Inflammatory macrophage treated with lipopolysaccharide for 4 hours (primary cell): ENCODE measurements at places on chromosomes 7 and 10.
A peak's percentile ranks its signal among the peaks of the same experiment; 100 is the strongest.

DNA sequence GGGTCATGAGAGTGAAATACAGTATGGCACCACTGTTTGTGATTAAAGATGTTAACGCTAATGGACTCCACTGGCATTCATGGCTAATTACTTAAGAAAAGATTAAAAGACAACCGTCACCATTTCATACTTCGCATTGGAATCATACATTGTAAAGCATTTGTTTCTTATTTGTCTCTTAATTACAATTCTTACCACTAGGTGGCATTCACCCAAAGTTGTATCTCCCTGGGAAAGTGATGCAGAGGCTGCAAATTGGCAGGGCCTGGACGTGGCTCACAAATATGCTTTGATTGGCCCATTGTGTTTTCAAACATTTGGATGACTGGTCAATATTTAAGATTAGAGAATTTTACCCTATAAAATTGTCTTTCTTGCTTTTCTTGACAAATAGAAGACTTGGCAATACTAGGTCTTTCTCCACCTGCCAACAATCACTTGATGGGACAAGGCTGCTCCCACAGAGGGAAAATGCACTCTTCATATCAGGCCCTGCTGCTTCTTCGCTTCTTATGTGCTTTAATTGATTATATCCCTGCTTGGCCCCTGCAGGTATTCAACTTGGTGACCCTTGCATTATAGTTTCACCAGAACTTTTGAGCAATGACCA lies 72.1 kb upstream of the STARD3NL start:
- DNase-seq: peak; percentile 65

DNA sequence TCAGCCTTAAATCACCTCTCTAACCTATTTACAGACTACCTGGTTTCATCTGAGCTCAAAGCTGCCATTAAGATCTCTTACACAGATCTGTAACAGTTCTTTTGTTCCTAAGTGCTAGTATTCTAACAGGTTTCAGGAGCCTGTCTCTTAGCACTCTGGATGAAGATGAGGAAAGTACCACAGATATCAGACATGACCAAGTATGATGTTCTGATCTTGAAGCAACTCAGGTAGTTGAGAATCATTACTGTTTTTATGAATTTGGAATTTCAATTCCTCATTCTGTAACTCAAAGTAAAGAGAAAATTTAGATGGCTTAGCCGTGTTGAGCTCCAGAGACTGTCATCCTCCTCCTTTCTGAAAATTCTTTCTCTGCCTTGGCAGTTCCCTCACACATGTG lies 30.8 kb downstream of the CCDC186 start:
- no peak for DNase-seq

- no peak for DNase-seq
Measured at GRCh38 chr10:127813290-127813689, 76.3 kb downstream of the FOXI2 start.

DNA sequence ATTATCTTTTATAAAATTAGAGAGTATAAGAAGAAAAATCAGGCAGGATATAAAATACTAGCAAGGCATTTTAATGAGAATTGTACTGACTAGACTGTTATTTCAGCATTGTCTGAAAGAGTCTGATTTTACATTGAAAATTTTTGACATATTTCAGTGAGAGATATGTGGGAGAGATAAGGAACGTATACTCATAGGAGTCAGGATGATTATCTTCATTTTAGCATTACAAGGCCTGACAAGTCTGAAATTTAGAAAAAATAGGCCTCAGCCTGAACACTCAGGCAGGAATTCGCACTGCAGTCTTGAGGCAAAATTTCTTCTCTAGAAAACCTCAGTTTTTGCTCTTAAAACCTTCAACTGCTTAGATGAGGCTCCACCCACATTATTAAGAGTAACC lies 386.0 kb downstream of the HGF start:
- DNase-seq: no peak

DNA sequence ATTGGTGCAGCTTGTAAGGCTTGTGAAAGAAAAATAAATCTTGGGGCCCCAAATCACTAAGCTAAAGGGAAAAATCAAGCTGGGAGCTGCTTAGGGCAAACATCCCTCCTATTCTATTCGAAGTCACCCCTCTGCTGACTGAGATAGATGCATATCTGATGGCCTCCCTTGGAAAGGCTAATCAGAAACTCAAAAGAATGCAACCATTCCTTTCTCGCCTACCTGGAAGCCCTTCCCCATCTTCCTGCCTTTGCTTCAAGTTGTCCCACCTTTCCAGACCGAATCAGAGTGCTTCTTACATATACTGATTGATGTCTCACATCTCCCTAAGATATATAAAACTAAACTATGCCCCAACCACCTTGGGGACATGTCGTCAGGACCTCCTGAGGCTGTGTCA lies 240.3 kb downstream of the SKIDA1 start:
- DNase-seq: no peak

DNA sequence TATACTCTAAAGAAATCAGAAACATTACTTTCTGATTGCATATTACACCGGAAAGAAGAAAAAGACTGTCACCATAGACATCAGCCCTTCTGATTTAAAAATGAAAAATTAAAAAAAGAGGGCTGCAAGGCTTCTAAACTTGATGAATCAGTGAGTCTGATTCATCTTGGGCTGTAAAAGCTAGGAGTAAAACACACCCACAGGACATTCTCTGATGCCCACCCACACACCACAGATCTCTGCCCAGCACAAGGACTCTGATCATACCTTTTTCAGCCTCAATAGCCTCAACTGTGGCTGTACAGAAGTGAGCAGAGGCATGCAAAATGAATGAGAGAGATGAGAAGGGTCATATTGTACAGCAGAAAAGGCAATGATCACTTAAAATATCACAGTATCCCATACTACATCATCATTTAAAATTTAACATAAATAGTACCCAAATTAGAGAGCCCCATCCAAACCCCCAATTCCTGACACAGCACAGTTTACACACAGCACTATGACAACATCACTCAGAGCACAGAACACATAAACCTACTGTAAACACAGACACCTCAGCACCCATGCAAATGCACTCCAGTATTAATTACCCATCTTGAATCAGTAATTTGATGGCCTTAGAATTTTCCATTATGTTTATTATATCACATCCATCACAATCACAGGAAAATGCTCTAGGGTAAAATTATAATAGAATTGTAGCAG lies 6.4 kb upstream of the MSS51 start:
- no peak for DNase-seq

DNA sequence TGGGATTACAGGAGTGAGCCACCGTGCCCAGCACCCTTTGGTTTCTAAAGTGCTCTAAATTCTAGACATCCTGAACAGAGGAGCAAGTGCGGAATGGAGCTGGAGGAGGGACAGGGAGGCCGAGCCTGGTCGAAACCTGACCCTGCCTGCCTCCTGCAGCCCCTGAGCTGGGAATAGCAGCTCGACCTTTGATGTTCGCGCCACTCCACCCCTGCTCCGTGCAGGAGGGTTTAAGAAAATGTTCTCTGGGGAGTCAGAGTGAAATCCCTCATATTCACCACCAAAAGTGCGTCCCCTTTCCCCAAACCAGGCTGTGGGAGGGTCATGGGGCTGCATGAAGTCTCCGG lies 1.8 kb downstream of the PGAM2 start:
- no peak for DNase-seq

DNA sequence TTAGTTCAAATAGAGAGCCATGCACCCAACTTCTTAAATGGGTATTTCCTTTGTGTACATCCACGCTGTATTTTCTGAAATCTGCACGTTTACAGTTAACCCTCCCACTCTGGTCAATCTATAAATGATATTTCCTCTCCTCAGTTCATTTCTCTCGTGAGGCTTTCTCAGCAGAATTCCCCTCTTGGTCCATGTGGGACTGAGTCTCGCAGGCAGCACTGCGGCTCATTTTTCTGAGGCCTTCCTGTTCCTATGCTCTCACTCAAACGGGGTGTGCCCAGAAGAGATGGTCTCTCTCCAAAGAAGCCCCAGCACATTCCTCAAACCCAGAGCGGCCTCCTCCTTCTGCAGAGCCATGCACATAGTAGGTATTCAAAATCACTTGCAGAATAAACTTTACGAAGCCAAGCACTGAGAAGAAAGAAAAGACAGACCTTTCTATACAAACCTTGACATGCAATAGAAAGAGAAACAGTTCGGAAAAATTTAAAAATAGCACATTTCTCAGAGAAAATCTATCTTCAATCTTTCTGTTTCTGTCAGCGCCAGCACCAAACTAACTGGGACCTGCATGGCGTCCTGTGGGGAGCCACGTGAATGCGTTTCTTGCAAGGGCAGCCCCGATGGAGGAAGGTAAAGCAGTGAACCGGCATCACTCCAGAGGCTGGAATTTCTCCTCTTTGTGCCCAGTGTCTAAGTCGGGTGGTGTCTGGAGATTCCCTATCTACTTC lies 77.1 kb downstream of the HIPK2 start:
- no peak for DNase-seq

- no peak for DNase-seq
Measured at GRCh38 chr10:95415621-95416031, 124.8 kb upstream of the PDLIM1 start.

DNA sequence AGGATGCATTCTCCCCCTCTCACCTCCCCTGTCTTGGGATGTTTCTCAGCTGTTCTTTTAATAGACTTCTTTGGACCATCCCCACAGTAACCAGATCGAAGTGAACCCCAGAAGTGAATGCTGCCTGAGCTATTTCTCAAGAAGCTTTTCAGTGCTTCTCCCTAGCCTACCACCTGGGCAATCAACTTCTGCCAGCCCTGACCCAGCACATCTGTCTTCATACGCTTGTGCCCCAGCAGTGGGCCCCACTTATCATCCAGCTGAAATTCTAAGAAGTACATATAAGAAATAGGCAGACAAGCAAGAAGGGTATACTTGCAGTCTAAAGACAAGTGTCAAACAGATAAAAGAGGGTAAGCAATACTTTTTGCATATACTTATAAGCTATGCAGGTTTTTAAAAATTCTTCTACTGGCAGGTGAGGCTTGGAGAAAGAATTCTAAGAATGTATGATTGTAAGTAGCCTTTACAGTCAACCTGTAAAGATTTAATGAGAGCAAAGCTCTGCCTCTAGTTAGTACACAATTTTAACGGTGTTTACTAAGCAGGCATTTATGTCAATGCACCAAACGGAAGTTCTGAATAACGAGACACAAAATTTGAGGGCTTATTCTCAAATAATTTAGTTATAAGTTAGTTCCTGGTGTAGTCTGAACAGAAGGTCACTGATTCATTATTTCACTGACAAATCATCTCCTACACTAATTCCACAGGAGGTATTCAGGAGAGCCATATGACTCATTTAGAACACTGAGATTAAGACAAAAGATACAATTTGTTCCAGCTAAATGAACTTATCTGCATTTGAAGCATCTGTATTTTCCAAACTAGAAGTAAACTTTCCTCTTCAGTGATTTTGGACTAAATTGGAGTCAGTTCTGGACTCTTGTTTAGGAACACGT lies 83.3 kb downstream of the RNLS start:
- DNase-seq: no peak

- no peak for DNase-seq
Measured at GRCh38 chr7:7185371-7185989, 3.1 kb downstream of the C1GALT1 start.

GRCh38 chr7:69567800-69568199 lies 30.5 kb upstream of the AUTS2 start:
- no peak for DNase-seq

DNA sequence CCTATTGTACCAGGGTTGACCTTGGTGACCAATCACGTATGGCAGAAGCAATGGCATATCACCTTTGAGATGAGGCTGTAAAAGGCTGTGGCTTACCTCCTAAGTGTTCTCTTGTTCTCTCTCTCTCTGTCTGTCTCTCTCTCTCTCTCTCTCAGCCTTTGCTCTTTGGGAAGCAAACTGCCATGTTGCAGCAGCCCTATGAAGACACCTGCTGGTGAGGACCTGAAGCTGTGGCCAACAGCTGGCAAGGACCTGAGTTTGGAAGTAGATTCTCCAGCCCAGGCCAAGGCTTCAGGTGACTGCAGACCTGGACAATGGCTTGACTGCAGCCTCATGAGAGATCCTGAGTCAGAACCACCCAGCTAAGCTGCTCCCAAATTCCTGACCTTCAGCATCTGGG lies 161.4 kb downstream of the GPAM start:
- DNase-seq: no peak

GRCh38 chr7:3338161-3338560 lies 37.1 kb downstream of the SDK1 start:
- no peak for DNase-seq

GRCh38 chr7:68984306-68984705 lies 614.0 kb upstream of the AUTS2 start:
- no peak for DNase-seq

DNA sequence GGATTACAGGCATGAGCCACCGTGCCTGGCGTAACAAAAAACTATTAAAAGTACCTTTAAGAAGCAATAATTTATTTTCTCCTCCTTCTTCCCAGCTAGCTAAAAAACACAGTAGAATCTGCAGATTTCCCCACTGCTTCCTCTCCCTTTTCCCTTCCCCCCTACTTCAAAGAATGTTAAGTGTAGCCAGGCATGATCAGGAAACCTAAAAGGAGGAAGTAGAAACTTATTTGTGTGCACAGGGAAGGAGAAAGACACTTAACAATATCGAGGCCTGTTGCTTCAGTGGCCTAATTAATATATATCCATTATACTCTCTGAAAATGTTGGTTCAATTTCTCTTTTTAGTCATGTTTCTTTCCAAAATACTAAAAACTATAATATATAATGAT lies 127.7 kb downstream of the NRBF2 start:
- peak; percentile 65 for DNase-seq

- DNase-seq: peak; percentile 19
Measured at GRCh38 chr7:17184805-17185689, 113.4 kb upstream of the AHR start.

DNA sequence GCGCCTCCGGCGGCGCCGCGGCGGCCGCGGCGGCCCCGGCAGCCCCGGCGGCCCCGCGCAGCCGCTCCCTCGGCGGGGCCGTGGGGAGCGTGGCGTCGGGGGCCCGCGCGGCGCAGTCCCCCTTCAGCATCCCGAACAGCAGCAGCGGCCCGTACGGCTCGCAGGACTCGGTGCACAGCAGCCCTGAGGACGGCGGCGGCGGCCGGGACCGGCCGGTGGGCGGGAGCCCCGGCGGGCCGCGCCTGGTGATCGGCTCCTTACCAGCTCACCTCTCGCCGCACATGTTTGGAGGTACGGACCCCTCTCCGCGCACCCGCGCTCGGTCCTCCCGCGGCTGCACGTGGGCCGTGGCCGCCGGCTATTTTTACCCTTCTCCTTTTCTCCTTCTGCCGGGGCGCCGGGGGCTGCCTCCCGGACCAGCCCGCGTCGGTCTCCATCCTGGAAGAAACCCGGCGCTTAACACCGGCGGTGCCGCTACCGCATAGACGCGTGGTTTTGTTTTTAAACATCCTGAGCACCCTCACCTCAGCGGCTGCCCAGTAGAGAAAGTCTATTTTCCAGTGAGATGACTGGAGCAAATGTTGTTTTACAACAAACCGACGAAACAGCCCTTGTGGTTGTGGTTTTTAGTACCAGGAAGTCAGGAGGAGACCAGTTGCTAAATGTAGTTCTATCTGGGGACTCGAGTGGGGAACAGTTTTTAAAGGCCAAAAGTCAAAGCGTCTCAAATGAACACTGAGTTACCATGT lies 1.3 kb downstream of the ZNRF2 start:
- peak; percentile 86 for DNase-seq
